Thymus (tissue), 14 donors: ENCODE measurements at places on chromosomes 3 and 15. TPM values are rescaled to one million over a fixed set of nuclear protein-coding genes. Genes with fewer than 3 reads are reported as not detected.

GRCh38 chr15:48481802-48482201, 150.6 kb downstream of the DUT start:
- DNase-seq = no peak

Gene HSPBAP1
- total RNA-seq = 13.0 TPM

- DNase-seq = no peak
These were observed 110.1 kb upstream of the TPM1 start for GRCh38 chr15:62932436-62932835.

GRCh38 chr3:46742992-46743585, 25.4 kb upstream of the PRSS50 start:
- DNase-seq = no peak

GRCh38 chr15:47577461-47577860, 139.8 kb upstream of the SEMA6D start:
- DNase-seq = no peak

Gene SIDT1
- total RNA-seq = 4.2 TPM

GRCh38 chr3:65729555-65729954, 309.2 kb downstream of the MAGI1 start:
- DNase-seq = no peak

Gene KCNAB1
- 1.0 TPM for total RNA-seq

Gene TF
- 1.9 TPM for total RNA-seq

Gene GATA2
- 0.57 TPM for total RNA-seq

GRCh38 chr15:75648156-75649000, 666 bp downstream of the SNX33 start:
- DNase-seq = no peak

- no peak for DNase-seq
These were observed 389.8 kb upstream of the KCNMB2 start for GRCh38 chr3:178146406-178146831.

Gene ITGA11
- total RNA-seq = 0.47 TPM

DNA sequence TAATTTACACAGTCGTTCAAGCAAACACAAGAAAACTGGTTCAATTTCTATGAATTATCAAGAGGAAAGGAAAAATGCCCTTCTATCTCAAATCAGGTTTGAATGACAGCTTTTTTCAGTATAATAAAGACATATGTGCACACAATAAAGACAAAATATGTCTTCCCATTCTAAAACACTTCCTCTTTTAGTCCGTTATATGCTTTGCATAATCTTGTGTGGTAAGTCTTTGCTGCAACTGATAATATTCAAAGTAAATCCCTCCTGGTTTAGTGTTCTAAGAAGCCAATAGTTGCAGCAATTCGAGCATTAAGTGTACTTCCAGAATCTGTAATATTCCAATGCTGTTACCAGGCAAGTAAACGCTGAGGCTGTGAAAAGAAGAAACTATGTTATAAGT, 43.7 kb upstream of the MAPKBP1 start:
- DNase-seq = no peak

DNA sequence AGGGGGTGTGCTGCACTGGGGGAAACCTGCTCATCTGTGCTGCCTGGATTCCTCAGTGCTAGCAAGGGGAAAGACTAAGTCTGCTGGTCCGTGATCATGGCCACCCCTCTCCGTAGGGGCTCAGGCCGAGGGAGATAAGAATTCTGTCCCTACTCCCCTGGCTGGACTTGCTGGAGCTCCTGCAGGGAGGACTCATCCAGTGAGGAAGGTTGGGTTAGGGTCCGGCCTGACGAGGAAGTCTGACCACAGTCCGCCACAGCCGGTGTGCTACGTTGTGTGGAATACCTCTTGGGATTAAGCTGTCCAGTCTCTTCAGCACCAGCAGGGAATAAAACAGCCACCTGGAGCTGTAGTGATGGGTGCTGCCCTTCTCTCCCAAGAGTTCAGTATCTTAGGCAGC, 1309.1 kb upstream of the CADM2 start:
- DNase-seq = no peak
